ENCODE measurements at places on chromosomes 3 and 15.

GRCh38 chr3:87320756-87321626, 44.6 kb upstream of the POU1F1 start:
- DNase-seq: no peak

GRCh38 chr15:69612112-69612511, 159.5 kb downstream of the RPLP1 start:
- no peak for DNase-seq

DNA sequence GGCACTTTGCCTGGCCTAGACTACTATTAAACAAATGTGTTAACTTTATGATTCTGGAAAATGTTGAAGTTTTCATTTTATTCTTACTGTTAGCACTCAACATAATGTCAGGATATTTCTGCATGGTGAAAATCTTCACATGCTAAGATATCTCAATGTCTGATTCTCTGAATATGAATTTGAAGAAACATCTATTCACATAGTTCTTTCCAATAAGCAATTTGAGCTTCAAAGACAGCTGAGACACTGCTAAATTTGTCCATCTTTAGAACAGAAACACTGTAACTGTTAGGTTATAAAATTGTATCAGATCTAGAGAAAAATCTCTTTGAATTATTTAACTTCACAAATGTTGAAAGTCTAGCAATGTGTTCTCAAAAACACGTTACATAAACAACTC, 970.2 kb downstream of the PLOD2 start:
- DNase-seq: no peak

DNA sequence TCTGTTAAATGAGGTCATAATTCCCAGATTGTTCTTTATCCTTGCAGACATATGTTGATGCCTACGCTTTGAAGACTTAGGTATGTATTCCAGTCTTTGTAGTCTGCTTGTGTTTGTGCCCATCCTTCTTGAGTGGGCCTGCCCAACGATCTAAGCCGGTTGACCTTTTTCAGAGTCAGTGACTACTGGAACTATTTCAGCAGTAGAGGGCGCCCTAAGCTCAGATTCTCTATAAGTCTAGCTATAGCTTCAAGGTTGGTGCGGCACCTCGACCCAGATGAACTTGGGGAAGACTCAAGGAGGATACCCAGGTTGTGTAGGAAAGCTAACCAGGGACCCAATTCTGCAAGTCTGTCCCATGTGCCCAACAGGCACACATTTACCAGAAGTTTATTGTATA, 228.8 kb upstream of the PPP2R3A start:
- DNase-seq: peak; percentile 47

DNA sequence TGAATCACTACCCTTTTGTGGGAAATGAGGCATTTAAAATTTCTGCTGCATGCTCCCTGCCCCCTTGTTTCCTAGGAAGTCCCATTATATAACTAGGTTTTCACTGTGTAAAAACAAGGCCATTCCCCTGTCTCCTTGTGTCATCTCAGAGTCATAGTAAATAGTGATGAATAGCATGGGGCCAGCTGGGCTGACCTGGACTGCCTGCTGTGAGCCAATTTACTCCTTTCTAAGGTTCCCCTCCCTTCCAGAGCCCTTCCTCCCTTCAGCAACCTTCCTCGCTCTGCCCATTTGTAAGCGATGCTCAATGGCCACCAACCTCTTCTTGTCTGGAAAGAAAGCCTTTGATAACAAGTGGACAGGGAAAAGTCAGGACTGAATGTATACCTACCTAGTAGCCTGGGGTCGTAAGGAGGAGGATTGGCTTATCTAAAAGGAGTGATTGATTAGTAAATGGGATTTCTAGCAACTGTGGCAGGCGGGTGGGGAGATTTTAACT, 11.7 kb downstream of the ITGA11 start:
- DNase-seq: no peak

- DNase-seq: no peak
Measured at GRCh38 chr15:51799282-51800252, 29.9 kb upstream of the TMOD3 start.

- DNase-seq: no peak
Measured at GRCh38 chr3:142216321-142216720, 9.1 kb downstream of the GK5 start.

DNA sequence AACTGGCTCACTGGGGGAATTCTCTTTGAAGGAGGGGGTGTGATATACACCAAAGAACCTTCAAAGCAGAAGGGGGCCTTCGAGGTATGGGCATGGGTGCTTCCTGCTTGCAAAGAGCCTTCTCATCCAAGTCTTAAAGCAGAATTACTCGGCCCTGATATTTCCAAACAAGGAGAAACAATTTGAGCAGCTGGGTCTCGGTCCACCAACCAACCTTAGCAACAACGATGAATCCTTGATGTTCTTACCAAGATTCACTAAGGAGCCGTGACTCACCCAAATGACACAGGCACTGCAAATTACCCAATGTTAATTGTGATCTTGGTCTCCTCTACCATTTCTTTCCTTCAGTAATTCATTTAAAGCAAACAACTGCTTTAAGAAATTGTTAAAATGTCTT, 7.7 kb downstream of the HOMER2 start:
- DNase-seq: peak; percentile 98

- peak; percentile 60 for DNase-seq
Measured at GRCh38 chr3:134857776-134858362, 62.8 kb downstream of the EPHB1 start.

DNA sequence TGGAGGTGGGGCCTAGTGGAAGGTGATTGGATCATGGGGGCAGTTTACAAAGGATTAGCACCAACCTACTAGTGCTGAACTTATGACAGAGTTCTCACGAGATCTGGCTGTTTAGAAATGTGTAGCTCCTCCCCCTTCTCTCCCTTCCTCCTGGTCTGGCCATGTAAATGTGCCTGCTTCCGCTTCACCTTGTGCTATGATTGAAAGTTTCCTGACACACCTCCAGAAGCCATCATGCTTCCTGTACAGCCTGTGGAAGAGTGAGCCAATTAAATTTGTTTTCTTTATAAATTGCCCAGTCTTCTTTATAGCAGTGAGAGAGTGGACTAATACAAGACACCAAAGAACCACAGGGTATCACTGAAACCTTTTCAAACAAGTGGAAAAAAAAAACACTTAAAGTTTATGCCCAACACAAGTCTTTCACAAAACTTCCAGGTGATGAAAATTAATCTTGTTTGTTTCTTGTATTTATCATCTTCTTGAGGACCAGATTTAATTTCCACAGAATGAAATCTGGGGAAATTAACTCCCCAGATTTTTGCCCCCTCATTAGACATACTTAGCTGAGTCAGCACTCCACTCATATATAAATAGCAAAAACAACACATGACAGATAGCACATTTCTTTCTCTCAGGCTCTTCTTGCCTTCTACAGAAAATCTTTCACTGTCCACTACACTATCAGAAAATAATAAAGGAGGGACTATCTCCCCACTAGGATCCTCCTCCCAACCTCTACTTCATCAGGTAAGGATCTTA, 847.2 kb downstream of the TUSC7 start:
- DNase-seq: no peak

- DNase-seq: peak; percentile 87
Measured at GRCh38 chr3:21839592-21839991, 88.6 kb upstream of the ZNF385D start.

All from kidney tubule cell (primary cell).